ENCODE measurements at places on chromosomes 3 and 15.

GRCh38 chr3:158727206-158728060 lies 4.8 kb downstream of the RARRES1 start:
- DNase-seq, result peak; percentile 42

DNA sequence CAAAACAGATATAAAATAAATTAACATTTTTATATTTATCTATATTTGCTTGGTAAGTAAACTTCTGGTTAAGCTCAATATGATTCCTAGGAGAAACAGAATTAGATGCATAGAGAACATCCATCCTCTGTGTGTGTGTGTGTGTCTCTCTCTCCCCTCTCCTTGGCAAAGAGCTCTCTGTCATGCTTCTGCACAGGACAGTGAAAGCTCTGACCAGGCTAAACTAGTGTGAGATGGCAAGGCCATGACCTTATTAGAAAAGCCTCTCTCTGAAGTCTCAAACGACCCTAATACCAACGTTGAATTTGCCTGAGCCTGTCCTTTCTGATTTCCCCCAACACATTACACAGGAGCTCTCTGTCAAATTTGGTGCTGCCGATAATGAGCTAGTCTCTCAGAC lies 746.0 kb downstream of the VGLL3 start:
- no peak for DNase-seq

DNA sequence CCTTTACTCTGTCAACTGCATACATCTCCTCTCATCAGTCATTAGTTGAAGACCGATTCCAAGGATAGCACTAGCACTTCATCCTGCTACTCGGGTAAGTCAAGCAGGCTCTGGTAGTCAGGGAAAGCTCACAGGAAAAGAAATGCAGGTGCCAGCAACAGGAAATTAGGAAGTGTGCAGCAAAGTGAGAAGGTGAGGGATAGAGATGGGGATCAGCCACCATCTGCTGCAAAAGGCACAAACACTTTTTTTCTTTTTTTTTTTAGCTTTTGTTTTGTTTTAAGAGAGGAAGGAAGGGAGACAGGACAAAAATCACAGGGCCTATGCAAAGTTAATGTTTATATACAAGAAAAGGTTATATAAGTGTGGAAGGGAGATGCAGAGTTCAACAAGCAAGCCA lies 9.0 kb upstream of the BTLA start:
- no peak for DNase-seq

GRCh38 chr3:149186721-149187120 lies 34.9 kb downstream of the CP start:
- no peak for DNase-seq

DNA sequence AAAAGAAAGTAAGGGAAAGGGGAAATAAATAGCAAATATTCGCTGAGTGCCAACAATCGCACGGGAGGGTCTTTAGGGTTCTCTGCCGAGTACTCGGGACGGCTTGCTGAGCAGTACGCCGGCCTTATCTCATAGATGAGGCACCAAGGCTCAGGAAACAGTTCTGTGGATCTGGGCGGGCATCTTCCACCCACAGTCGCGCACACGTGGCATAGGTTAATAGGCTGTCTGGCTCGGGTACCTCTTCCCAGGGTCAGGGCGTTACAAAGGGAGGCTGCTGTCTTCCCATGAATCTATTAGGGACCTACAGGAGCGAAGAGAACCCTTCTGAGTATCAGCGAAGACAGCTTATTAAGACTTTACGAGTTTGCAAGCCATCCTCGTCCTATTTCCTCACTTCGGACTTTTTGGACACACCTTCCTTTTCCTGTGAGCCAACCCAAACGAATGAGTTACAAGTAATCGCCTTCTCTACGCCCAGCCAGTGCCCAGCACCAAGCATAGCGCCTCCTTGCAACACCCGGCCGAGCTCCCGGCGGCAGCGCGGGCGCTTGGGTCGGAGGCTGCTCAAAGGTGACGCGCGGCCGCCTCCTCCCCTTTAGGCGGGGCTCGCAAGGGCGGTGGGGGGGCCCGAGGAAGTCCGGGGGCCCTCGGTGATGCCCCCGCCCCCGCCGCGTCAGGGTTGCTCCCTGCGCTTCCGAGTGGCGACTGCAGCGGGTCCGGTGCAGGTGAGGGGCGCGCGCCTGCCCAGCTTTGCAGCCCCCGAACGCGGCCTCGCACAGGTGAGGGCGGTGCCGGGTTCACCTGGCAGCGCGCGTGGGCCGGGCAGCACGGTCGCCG lies at the start of gene MCTP2:
Gene MCTP2 (plus strand): TSS at position 679 of the 840 bp plus-strand sequence. CDS start 66,705 bp downstream, outside the sequence.
- DNase-seq, result peak; percentile 90

DNA sequence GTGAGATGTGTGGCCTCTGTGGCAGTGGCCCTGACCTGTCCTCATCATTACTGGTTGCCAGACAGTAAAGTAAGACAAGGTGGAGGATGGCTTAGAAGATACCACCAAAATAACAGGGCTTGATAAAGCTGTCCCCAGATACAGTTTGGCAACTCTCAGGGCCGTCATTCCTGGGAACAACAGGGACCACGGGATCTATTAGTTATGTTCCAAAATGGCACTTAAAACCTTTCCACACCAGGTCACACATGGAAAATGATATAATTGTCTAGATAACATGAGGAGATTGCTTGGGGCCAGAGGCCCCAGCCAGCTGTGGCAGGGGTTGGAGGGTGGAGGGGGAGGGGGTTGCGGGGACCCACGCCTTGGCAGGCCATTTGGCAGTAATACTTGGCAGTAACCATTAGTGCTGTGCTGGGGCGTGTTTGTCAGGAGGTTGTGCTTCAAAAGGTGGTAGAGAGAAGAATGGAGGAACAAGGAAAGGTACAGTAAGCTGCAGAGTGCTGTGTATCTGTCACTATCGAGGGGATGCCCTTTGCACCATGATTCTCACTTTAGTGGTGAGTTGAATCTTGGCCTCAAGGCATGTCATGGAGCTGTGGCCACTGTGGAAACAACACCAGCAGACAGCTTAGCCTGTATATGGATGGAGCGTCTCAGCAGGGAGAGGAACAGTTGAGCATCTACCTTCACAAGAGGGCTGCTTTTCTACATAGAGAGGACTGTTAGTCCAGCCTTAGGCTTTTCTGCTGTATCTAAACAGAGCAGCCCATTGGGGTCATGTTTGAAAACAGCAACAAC lies 14.0 kb downstream of the PLCL2 start:
- DNase-seq, result no peak

Data from CD4-positive, alpha-beta T cell treated with Interleukin-4 for 1 hour (primary cell).